HFFc6 (cell line): ENCODE measurements at places on chromosomes 13 and 19. TPM values are rescaled to one million over a fixed set of nuclear protein-coding genes. Genes with fewer than 3 reads are reported as not detected.

- no peak for DNase-seq
Observed at GRCh38 chr13:40818926-40819325, 29.5 kb downstream of the SLC25A15 start.

- peak; percentile 70 for DNase-seq
Observed at GRCh38 chr19:56253737-56254136, 18.8 kb upstream of the EDDM13 start.

- no peak for DNase-seq
Observed at GRCh38 chr13:106373304-106373988, 162.0 kb downstream of the EFNB2 start.

DNA sequence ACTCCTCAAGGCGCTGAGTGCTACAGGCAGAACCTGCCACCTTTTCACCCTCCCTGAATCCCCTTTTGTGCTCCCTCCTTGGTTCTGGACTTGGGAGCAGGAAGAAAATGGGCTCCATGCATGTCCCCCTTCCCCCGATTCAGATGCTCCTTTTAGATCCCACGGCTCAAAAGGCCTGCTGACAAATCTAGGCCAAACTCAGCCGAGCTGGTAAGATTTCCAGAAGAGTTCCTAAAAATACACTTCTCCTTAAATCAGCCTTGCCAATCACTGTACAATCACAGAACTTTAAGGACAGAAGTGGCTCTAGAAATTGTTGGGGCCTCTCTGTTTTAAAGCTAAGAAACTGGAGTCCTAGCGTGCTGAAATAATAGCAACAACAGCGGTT is 37.3 kb downstream of the MBNL2 start:
- DNase-seq: no peak

GRCh38 chr19:6172074-6172863 is 36.8 kb downstream of the ACSBG2 start:
- no peak for DNase-seq

GRCh38 chr19:55642153-55643002 is 1.1 kb upstream of the ZNF581 start:
- no peak for DNase-seq

KCNK6 gene
- 2.8 to 8.7 TPM (median 6.8 TPM) in 3 replicates for total RNA-seq

DNA sequence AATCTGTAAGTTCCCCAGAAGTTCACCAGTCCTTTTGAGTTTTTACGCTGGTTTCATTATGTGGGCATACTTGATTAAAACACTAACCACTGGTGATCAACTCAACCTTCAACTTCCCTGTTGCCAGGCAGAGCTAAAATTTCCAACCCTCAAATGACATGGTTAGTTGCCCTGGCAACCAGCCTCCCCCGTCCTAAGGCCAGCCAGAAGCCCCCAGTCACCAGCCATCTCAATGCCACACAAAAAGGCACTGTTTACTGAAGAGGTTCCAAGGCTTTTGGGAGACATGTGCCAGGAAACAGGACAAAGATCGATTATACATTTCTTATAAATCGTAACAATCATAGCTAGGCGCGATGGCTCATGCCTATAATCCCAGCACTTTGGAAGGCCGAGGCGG is 1.6 kb downstream of the ZNF649 start:
- DNase-seq: no peak

DNA sequence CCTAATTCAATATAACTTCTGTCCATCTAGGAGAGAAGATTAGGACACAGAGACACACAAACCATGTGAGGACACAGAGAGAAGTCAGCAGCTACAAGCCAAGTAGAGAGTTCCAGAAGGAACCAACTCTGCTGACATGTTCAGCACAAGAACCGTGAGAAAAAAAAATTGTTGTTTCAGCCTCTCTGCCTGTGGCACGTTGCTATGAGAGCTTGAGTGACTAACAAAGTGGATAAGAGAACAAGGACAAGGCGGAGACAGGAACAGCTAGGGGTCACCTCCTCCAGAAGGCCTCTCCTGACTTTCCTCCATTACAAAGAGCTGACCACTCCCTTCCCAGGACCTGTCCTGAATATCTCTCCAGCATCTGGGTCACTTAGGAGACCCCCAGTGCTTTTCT is 5.6 kb upstream of the SIGLEC12 start:
- DNase-seq: no peak

DNA sequence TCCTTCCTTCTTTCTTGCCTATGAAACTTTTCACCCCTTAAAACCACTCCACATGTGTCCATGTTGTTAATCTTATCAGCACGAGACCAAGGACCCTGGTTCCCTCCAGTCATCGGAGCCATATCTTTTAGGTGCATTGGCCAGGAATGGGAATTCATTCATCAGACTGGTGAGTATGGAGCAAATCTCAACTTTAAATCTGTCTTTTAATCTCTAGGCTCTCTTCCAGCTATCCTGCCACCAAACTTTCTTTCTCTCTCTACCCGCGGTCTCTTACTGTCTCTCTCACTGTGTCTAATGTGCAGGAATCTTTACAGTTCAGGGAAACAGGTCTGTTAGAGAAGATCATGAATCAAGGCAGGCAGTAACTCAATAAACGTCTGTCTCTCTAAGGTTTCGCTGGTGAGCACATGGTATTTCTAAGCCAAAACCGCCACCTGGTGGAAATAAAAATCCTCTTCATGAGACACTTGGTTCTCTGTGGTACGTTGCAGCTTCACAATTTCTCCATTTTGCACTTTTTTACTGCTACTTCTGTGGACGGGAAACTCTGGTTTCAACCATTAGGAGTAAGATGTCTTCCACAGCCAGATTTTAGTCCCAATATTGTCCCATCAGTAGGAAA is 16.1 kb downstream of the LGALS16 start:
- DNase-seq: peak; percentile 38

DMAC2 gene
- 36.2 to 47.7 TPM (median 41.5 TPM) in 3 replicates for total RNA-seq
